ENCODE measurements at places on chromosomes 1 and 21.

- no peak for DNase-seq
Observed at GRCh38 chr1:45554198-45554597, 3.6 kb downstream of the AKR1A1 start.

DNA sequence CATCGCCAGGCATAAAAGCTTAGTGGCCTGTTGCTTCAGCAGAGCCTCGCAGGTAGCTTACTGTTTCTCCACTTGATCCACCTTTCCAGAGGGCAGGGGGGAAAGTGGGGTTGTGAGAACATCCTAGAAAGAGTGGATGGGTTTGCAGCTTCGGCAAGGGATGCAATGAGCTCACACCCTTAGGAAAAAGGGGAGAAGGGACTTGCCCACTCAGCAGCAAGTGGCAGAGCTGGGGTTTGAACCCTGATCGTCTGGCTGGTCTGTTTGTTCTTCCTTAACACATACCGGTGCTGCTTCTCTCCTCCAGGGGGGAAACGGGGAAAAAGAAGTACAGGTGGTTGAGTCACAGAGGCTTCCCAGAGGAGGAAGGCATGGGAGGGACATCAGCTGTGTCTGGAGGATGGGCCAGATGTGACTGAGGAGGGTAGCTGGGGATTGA, 1.0 kb downstream of the TMEM201 start:
- DNase-seq = no peak

DNA sequence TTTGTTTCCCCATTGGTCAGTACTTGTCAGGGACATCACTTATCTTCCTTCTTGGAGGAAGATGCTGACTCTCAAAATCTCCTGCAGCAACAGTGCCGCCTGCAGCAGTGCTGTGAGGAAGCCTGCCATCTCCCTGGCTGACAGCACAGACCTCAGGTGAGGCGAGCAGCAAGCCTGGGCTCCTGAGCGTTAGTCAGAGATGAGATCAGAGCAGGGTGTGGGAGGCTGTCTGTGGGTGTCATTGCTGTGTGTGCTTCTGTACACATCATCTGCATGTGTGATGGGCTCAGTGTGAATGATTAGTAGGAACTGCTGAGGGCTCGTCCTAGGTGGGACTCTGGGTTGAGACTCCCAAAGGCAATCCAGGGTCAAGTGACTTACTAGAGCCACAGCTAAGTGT, 6.1 kb downstream of the STRIP1 start:
- DNase-seq = no peak

- DNase-seq = no peak
Observed at GRCh38 chr1:238562341-238562740, 671.6 kb upstream of the ZP4 start.

DNA sequence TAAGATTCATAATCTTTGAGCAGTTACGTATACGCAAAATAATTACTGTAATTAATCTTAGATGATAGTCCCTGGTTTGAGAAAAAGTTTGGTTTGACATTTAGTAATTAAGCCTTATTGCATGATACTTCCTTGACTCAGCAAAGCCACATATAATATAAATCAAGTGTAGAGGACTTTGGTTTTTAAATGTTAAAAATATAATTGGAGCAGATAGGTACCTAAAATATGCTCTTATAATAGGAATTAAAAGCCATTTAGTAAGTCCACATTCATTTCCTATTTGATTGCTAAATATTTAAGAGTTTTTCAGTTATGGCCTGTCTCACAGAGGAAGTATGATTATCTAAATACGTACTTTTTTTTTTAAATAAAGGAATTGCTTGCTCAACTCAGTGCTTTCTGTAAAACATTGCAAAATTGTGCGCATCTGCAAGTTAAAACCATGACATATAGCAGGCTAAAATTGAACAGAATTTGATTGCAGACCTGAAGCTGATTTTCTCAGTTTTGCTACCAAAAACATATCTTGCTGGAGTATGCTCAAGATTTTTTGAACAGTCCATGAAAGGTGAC, 20.4 kb downstream of the RPE65 start:
- DNase-seq = no peak

GRCh38 chr1:18630511-18631495, at the start of gene PAX7:
TSS of gene PAX7 (plus strand) at chr1:18630846. CDS start at chr1:18631604, 758 bp downstream.
- no peak for DNase-seq

GRCh38 chr1:224763126-224763775, 147.1 kb downstream of the CNIH3 start:
- no peak for DNase-seq

GRCh38 chr1:15736038-15736891, at the start of gene SLC25A34:
TSS of gene SLC25A34 (plus strand) at chr1:15736258. CDS start at chr1:15736486, 228 bp downstream.
- DNase-seq = peak; percentile 37

DNA sequence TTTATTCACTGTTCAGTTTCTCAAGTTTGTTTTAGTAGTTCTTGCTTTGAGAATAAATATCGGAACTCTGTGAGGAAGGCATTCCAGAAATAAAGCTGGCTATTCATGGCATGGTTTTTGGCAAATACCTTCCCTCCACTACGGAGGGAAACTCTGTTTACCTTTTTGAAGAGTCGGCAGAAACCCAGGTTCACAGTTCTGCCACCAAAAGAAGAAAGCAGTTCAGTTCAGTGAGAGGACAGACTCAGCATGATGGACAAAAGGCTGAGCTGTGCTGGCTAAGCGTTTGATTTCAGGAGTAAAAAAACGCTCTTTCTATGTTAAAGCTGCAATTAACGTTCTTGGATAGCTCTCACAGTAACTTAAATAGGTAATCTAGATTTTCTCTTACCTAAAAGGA, 42.4 kb downstream of the CNN3 start:
- DNase-seq = no peak

- DNase-seq = no peak
Observed at GRCh38 chr1:203127666-203128430, at the start of gene ADORA1. TSS of gene ADORA1 (plus strand) at chr1:203127726. CDS start at chr1:203128842, 1,116 bp downstream.

- no peak for DNase-seq
Observed at GRCh38 chr1:8847990-8848389, 30.5 kb downstream of the ENO1 start.

GRCh38 chr1:197859024-197859423, 43.4 kb upstream of the C1orf53 start:
- DNase-seq = no peak

GRCh38 chr21:28226563-28226962, 766.1 kb downstream of the LTN1 start:
- DNase-seq = no peak

GRCh38 chr1:218666263-218666662, 321.1 kb downstream of the TGFB2 start:
- DNase-seq = no peak

GRCh38 chr1:113686891-113687618, 72.2 kb downstream of the PHTF1 start:
- DNase-seq = no peak

DNA sequence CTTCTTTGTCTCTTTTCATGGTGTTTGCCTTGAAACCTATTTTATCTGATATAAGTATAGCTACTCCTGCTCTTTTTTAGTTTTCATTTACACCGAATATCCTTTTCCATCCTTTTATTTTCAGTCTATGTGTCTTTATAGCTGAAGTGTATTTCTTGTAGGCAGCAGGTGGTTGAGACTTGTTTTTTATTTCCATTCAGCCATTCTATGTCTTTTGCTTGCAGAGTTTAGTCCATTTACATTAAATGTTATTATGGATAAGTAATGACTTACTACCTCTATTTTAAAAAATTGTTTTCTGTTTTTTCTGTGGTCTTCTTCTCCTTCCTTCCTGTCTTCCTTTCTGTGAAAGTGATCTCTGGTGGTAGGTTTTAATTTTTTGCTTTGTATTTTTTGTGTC, 45.0 kb upstream of the CD55 start:
- no peak for DNase-seq

DNA sequence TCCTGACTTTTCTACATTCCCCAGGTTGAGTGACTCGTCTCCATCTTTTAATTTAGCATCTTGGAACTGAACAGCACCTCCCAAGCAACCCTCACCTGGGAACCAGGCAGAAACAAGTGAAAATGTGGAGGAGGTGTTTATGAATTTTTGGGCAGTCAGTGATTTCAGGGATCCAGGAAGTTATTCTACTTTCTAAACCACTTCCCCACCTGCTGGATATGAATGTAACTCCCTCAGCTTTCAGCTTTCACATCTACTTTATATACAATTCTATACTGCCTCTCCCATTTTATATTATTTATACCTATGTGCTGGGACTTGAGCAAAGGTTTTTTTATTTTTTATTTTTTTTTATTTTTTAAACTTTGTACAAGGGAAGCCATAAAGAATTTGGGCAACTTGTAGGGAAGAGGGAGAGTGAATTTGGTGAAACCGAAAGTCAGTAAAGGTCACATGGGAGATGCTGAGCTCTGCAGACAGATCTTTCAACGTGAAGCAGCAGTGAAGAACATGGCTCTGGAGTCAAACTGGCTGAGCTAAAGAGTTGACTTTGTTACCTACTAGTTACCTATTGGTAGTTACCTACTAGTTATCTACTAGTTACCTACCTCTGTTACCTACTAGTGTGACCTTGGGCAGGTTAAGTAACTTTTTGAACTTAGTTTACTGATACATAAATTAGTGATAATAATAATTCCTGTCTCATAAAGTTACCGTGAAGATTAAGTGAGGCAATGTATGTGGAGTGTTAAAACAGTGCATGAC, 45.5 kb downstream of the DDR2 start:
- DNase-seq = no peak

GRCh38 chr1:147853391-147853790, 49.2 kb upstream of the GJA8 start:
- no peak for DNase-seq

GRCh38 chr1:53172426-53173128, 24.0 kb upstream of the CPT2 start:
- DNase-seq = peak; percentile 23

- no peak for DNase-seq
Observed at GRCh38 chr1:198245379-198245778, 88.6 kb downstream of the NEK7 start.

All from NCI-H187 (cell line).